ENCODE measurements at places on chromosomes 6 and 20. TPM values are rescaled to one million over a fixed set of nuclear protein-coding genes. Genes with fewer than 3 reads are reported as not detected.

The ADGRG6 gene
- total RNA-seq: 19.4 TPM

The LAMA4 gene
- 19.7 TPM for total RNA-seq

The CLIC5 gene
- total RNA-seq: 2.5 TPM

The NOTCH4 gene
- 4.4 TPM for total RNA-seq
